ENCODE measurements at places on chromosomes 11 and 22. TPM values are rescaled to one million over a fixed set of nuclear protein-coding genes. Genes with fewer than 3 reads are reported as not detected.

DNA sequence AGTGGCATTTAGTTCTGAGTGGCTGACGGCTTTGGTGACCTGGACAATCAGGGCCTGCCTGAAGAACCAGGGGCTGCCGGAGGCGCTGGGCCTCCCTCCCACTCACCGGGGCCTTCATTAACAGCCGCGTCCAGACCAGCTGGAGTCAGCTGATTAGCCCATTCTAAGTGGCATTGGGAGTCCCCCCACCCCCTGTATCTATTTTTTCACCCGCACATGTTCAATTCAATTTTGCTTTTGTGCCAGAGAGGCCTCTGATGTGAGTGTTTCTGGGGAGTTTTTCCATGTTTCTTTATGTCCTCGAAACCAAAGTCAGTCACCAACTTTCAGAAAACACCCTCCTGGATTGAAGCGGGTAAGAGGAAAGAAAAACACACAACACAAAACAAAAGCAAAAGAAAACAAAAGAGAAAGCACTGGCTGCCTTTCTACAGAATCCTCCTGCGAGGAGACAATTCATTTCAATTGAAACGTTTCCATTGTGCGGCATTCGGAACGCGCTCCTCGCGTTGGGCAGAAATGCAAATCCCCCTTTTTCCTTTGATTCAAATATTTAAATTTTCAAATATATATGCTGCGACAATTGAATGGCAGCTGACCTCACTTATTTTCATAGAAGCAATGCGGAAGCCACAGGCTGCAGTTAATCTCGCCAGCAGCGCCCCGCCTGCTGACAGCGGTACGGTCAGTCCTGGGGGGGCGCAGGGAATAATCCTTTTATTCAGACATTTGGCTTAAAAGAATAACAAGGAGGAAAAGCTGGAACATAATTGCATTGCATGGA is 17.7 kb downstream of the CDKN1C start:
- no peak for DNase-seq

DNA sequence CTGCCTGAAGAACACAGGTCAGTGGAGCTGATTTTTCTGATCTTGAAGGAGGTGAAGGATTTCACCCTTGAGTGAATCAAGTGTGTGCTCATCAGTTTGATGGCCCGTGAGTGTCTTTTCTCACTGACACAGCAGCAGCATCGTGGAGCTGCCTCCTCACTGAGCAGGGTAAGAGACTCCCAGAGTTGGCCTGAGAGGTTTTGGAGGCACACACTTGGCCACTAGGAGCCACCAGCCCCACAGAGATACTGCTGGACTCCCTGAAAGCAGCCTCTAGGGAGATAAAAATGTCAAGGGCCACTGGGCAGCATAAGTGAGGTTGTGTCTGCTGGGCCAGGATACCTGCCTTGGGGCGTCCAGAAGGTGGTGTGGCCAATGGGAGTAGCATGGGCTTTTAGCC is 245.4 kb downstream of the GRIK4 start:
- no peak for DNase-seq

DNA sequence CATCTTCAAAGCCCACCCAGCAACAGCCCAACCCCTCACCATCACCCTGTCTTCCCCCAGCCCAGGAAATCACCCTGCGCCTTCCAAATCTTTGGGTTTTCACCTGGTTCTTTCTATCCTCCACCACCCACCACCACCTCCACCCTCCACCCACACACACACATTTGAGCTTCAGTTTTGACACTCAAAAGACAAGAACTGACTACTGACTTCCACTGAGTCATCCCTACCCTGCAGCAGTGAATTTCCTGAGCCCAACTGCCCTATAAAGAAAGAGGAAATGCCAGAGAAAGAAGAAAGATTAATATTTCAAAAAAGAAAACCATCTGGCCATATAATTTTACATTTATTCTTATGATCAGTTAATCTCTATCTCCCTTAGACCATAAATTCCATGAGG is 137.5 kb downstream of the CHST1 start:
- DNase-seq, result no peak

DNA sequence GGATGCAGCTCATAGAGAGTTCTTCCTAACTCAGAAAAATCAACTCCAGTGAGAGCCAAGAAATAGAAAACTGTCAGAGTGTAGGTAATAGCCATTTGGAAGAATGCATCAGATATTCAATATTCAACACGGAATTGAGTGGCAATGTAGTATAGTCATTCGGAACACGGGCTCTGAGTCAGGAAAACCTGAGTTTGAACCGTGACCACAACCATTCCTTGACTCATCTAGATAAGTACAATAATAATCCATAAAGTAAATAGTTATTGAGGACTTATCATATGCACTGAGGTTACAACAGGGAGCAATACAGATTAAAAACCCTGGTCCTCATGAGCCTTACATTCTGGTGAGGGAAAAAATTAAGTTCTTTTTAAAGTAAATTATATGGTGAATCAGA is 62.6 kb upstream of the PHF21A start:
- DNase-seq, result no peak

GRCh38 chr22:42432020-42432596 is at the start of gene NFAM1:
Gene NFAM1 (minus strand): TSS chr22:42432403. CDS start chr22:42432357, 46 bp downstream.
- no peak for DNase-seq

DNA sequence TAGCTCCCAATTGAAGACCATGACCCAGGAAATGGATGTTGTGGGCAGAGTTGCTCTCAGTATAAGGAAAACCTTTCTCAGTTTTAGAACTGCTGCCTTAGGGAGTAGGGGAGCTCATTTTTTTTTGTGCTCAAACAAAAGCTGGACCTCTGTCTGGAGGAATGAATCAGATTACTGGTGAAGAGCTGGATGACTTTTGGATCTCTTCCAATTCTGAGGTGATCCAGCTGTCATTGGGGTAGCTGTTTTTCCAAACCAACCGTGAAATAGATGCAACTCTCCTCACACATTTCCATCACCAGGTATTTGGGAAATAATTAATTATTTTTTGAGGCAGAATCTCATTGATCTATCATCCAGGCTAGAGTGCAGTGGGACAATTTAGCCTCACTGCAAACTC is 251.3 kb upstream of the PLET1 start:
- no peak for DNase-seq

VWCE gene
- total RNA-seq, result 3.3 TPM
